ENCODE measurements at places on chromosomes 1 and 21. TPM values are rescaled to one million over a fixed set of nuclear protein-coding genes. Genes with fewer than 3 reads are reported as not detected.

GRCh38 chr1:110570901-110571300, 35.3 kb downstream of the KCNA2 start:
- no peak for DNase-seq

DNA sequence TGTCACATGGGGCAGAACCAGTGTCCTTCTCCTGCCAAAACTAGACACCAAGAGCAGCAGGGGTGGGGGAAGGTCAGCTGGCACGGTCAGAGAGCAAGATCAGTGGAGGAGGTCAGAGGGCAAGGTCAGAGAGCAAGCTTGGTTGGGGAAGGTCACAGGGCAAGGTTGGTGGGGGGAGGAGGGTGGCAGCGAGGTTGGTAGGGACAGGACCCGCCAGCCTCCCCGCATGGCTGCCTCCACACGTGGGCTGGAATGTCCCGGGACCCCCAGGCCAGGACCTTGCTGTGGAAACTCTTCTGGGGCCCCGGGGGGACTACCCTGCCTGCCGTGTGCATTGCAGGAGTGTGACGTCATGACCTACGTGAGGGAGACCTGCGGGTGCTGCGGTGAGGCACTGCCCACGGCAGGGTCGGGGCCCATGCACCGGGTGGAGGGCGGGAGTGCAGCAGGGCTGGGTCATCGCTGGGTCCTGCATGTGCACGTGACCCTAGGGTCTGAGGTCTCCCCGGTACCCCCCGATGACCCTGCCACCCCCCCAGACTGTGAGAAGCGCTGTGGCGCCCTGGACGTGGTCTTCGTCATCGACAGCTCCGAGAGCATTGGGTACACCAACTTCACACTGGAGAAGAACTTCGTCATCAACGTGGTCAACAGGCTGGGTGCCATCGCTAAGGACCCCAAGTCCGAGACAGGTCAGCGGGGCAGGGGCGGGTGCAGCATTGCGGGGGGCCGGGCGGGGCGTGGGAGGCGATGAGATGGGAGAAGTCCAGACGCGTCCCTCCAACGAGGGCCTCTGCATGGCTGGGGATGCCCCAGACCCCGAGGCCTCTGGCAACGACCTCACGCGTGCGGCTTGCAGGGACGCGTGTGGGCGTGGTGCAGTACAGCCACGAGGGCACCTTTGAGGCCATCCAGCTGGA, 27.3 kb downstream of the COL6A2 start:
- peak; percentile 55 for DNase-seq

DNA sequence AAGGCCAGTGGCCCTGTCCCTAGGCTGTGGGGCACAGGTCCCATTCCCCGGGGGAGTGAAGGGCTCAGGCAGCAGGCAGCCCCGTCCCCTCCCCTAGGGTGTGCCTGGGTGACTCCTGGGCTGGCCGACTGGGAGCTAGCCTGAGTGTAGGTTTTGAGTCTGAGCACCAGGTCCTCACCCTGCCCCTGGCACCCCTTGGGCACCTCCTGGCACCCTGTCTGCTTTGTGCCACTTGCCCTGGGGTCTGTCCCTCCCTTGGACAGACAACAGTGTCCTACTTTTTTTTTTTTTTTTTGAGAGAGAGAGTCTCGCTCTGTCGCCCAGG, 24.2 kb downstream of the RRP1 start:
- no peak for DNase-seq

- DNase-seq: no peak
These were observed 2.4 kb downstream of the KLHDC9 start for GRCh38 chr1:161100556-161100955.

GRCh38 chr1:8740034-8740449, 77.4 kb downstream of the RERE start:
- DNase-seq: no peak

DNA sequence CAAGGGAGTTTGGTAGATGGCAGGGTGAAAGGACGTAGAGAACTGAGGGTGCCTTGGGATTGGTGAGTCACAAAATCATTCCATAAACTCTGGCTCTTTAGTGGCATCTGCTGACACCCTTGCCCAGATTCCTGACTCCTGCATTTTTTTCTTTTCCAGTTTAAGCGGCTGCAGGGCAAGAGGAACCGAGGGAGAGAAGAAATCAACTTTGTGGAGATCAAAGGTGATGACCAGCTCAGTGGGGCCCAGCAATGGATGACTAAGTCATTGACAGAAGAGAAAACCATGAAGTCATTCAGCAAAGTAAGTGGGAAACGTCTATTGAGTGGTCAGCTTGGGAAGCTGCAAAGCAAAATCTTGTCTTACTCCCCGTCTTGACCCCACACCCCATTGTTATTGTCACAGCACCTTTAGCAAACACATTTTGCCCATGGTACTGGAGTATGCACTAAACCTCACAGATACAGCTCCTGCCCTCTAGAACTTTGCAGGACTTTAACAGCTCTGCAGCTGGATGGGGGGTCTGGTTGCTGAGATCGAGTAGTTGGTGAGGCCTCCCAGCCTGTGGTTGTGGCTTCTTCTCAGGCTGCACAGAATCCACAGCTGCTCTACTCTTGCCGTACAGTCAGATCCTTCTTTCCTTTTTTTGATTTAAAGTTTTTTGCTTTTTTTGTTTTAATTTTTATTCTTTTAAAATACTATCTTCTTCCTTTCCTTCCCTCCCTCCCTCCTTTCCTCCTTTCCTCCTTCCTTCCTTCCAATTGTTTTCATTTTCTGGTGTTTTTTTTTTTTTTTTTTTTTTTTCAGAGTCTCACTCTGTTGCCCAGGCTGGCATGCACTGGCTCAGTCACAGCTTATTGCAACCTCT, 21.9 kb downstream of the SH2D2A start:
- DNase-seq: no peak

GRCh38 chr1:81887421-81888144, 86.8 kb downstream of the ADGRL2 start:
- no peak for DNase-seq

DNA sequence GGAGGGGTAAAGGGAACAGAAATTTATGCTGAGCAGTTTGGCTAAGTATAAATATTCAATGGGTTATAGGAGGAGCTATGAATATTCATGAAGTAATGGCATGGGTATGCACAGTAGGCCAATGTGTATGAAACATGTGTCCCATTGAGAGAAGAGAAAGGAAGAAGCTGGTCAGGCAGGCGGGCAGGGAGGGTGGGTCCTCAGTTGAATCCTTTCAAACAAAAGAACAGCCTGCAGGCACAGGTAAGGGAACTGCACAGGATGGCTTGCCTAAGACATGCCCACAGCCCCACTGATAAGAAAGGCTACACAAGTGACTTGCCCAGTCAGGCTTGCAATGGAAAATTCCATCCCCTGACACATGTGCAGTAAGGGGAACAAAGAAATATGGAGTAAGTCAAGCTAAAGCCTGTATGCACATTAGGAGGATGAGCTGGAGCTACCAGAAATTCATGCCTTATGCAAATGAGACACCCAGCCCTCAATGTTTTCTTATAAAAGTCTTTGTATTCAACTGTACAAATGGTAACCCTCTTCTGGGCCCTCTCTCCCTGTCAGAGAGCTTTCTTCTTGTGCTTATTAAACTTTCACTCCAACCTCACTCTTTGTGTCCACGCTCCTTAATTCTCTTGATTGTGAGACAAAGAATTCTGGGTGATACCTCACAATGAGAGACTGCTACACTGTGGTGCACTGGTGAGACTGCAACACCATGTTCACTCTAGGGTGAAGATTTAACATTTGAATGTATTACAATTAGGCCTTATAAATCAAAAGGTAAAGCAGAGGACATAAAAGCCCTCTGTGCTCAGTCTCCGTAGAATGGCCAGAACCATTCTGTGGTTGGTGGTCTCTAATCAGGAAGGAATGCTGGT, 96.5 kb downstream of the ATP1B1 start:
- no peak for DNase-seq

DNA sequence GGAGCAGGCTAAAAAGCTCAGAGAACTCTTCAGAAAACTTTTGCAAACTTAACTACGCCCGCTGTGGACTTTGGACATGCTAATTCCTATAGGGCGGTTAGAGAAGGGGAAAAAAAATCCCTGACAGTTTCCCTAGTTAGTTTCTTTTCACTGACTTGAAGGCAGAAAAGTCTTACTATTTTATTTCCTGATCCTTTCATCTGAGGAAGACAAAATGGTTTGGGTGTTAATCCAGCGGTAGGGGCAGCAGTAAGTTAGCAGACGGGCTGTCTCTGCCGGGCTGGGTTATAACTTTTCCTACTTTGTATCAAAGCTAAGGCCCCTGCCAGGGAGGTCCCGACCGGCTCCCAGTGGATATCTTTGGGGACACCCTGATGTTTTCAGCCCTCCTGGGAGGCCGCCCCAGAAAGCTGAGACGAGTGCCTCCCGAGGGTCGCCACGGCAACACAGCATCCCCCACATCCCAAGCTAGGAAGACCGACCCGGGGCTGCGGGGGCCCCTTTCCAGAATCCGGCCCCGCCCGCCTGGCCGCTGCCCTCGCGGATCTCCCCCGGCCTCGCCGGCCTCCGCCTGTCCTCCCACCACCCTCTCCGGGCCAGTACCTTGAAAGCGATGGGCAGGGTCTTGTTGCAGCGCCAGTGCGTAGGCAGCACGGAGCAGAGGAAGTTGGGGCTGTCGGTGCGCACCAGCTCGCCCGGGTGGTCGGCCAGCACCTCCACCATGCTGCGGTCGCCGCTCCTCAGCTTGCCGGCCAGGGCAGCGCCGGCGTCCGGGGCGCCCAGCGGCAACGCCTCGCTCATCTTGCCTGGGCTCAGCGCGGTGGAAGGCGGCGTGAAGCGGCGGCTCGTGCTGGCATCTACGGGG, 162.6 kb downstream of the RUNX1 start:
- peak; percentile 54 for DNase-seq

DNA sequence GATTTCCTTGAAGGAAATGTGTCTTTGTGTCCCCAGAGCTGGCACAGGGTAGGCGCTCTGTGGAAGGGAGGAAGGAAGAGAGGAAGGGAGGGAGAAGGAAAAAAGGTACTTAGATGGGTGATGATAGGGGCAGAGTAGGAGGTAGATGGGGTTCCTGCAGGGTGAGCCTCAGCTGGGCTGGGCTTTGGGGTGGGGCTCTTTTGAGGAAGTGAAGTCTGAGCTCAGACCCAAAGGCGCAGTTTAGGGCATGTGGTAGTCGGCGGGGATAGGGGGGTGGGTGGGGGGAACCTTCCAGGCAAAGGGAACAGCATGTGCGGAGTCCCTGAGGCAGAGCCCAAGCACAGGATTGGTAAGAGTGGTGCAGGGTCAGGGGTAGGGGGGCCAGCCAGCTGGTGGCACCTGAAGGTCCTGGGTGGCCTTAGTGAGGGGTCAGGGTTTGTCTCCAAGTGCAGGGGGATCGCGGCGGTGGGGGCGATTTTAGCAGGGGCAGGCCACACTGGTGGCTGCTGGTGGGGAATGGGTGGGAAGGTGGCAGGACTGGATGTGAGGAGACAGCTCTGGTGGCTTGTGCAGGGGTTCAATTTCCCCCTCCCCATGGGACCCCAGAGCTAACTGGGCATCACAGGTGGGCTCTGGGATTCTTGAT, 8.4 kb upstream of the HTR6 start:
- DNase-seq: no peak

DNA sequence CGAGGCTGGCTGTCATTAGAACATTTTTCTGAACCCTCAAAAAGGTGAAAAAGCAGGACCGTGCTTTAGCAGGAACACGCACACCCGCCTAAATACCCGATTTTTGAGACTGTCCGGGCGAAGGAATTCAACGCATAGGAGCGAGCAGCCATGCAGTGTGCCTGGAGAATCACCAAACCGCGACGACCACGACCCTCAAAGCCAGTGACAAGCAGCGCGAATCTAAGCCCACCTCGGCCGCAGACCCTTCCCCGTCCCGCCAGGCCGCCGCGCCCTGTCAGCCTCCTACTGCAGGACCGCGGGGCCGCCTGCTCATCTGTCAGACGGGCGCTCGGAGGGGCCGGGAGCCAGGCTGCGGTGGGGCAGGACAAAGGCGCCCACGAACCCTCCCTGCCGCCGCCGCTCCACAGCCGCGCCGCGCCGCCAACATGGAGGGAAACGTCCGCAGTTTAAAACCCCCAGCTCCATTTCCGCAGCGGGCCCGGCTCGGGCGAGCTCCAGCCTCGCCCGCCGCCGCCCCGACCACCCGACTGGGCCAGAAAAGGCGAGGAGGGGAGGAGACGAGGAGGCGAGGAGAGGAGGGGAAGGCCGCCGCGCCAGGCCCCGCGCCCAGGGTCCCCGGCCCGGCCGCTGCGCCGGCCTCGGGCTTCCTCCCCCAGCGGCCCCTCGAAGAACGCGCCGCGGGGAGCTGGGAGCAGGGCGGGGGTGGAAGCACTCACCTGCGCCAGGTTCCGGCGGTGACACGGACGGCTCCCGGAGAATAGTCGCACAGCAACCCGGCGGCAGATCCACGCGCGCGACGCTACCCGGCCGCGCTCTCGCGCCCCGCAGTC, at the start of gene LBR:
Gene LBR (minus strand): TSS at position 804 of the 833 bp plus-strand sequence. CDS start 3,963 bp downstream, outside the sequence.
- DNase-seq: no peak

- no peak for DNase-seq
These were observed 34.2 kb downstream of the EFCAB7 start for GRCh38 chr1:63557365-63557987.

DNA sequence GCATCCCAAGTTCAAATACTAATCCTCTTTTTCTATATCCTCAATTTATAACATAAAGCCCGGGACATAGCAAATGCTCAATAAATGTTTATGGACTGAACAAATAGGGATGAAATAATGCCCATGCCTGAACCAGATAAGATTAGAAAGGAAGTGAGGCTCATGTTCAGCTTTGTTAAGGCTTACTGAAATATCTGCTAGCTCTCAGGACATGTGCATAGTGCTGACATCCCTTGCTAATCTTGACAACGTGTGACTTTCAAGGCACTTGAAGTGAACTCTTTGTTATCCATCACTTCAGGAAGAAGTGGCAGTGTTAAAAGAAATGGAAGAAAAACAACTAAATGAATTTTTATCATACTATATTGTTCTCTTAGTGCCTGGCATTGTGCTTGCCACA, 260.3 kb upstream of the SGIP1 start:
- DNase-seq: no peak

DNA sequence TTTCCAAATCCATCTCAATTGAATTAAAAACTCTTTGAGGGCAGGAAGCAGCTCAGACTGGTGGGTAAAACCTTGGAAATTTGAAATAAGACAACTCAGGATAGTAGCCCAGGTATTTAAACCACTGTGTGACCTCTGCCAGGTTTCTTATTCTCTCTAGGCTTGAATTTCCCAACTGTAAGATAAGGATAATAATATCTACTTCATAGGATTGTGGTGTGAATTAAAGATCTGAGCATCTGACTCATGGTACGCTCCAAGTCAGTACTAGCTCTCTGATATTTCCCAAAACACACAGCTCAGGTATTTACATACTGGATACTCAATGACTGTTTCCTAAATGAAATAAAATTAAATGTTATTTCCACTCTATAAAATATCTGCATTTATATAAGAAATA, 337.2 kb downstream of the LTN1 start:
- DNase-seq: no peak

Gene USP24
- total RNA-seq: 17.7 TPM

Gene SLC35F3
- 0.08 TPM for total RNA-seq

Gene FMOD
- total RNA-seq: 1.7 TPM

Gene AMY1B
- not detected for total RNA-seq

Gene IGSF9
- total RNA-seq: 17.0 TPM

Gene C8B
- total RNA-seq: 288 TPM

Gene CFHR3
- total RNA-seq: 279 TPM

Gene PLEKHA6
- 28.8 TPM for total RNA-seq

Gene TSPAN2
- 0.60 TPM for total RNA-seq

Gene IL20
- not detected for total RNA-seq

Gene ADGRL4
- 2.7 TPM for total RNA-seq

Gene MTMR11
- total RNA-seq: 1.7 TPM

Gene OR14C36
- not detected for total RNA-seq

Gene PDZK1IP1
- 1.3 TPM for total RNA-seq
